Activated naive CD8-positive, alpha-beta T cell treated with anti-CD3 and anti-CD28 coated beads for 36 hours (primary cell): ENCODE measurements at places on chromosomes 16 and 17. TPM values are rescaled to one million over a fixed set of nuclear protein-coding genes. Genes with fewer than 3 reads are reported as not detected.
A peak's percentile ranks its signal among the peaks of the same experiment; 100 is the strongest.

OR4D1 gene
- total RNA-seq, result 0.14 TPM

GRCh38 chr17:27389542-27390140 is 66.6 kb upstream of the KSR1 start:
- no peak for DNase-seq
- no peaks in the 10 kb centered on the region for H3K36me3 ChIP-seq
- H3K4me1 ChIP-seq, result peaks cover 5% of the 10 kb centered on the region

DNA sequence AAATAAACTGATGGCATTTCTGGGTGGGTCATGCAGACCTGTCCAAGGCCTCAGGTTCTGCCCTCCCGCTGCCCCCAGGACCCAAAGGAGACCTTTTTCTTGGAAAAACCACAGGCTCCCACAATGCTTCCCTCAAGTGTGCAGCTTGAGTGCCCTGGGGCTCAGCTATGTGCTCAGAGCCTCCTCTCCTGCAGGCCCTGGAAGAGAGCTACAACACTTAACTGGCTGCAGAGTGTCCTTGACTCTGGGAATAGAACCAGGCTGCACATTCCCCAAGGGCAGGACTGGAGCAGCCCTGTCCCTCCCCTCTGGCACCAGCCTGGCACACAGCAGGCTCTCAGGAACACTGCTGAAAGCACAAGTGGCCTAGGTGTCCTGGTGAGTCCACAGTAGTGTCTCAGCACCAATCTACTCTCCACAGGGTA is 4.8 kb upstream of the SREBF1 start:
- H3K36me3 ChIP-seq, result no peaks in the 10 kb centered on the region
- no peaks in the 10 kb centered on the region for H3K27me3 ChIP-seq
- peaks cover 36% of the 10 kb centered on the region for H3K4me1 ChIP-seq
- no peak overlapping the region for H3K27ac ChIP-seq

DNA sequence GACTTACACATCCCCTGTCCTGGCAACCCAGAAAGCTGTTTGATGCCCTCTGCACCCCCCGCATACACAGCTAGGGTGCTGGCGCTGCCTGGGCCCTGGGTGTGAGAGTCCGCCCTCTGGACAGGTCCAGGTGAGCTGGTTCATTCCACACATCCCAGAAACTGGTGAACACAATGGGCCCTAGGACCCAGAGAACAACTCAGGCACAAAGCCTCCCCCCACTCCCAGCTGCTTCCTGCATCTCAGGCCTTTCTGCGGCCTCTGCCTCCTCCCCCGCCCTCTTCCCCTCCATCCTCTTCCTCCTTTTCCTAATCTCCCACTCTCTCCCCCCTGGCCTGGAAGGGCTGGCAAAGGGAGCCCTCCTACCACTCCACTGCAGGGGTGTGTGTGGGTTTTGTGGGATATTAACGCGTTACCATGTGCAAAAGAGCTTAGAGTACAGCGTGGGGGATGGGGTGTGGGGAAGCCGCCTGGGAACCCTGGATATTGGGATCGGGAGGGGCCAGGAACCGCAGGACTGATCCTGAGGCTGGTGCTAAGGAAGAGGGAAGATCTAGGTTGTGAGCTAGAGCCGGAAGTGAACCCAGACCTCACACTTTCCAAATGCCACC is 1.6 kb upstream of the PPP1R9B start:
- peaks cover 10% of the 10 kb centered on the region for H3K36me3 ChIP-seq
- peak overlapping the region; percentile 95 for H3K27ac ChIP-seq

DNA sequence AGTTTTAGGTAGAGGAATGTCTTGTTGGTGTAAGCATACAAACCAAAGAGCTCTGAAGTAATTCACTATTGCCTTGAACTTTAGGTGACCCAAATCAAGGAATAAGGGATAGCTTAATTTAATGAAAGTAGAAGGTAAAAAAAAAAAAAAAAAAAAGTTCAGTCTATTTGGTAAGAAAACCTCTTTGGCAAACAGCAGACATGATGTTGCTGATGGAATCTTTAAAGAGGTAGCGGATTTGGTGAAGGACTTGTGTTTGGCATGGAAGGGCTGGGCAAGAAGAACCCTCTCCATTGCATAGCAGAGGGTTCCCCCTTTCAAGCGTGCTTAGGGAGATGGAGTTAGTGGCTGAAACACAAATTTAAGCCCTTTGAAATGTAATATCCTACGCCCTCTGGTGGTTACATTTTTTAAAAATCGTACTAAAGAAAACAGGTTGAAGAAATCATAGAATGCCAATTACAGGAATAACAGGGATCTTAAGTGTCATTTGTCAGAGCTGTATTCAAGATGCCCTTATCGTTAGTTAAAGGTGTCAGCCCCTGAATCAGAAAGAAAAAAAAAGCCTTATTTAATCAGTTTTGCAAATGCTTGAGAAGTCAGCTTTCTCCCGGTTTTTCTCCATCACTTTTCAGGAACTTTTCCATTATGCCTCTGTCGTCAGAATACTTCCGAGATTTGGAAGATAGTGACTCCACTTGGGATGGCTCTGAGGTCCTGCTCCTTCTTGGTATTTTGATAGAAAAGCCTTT is 383.1 kb downstream of the KCNJ2 start:
- H3K27me3 ChIP-seq, result no peaks in the 10 kb centered on the region
- H3K27ac ChIP-seq, result no peak overlapping the region
- H3K4me3 ChIP-seq, result no peak overlapping the region
- no peak for DNase-seq

GRCh38 chr17:27494192-27495091 is 38.2 kb downstream of the KSR1 start:
- peaks cover 33% of the 10 kb centered on the region for H3K4me1 ChIP-seq
- peaks cover 24% of the 10 kb centered on the region for H3K36me3 ChIP-seq
- no peak for DNase-seq
- H3K27me3 ChIP-seq, result no peaks in the 10 kb centered on the region

GRCh38 chr17:77126519-77126918 is 14.2 kb upstream of the SEC14L1 start:
- no peaks in the 10 kb centered on the region for H3K27me3 ChIP-seq
- H3K4me1 ChIP-seq, result peaks cover 38% of the 10 kb centered on the region
- H3K36me3 ChIP-seq, result peaks cover 2% of the 10 kb centered on the region
- H3K27ac ChIP-seq, result no peak overlapping the region

SLC2A4 gene
- 0.56 TPM for total RNA-seq

- H3K27me3 ChIP-seq, result no peaks in the 10 kb centered on the region
- DNase-seq, result no peak
- no peaks in the 10 kb centered on the region for H3K36me3 ChIP-seq
- H3K27ac ChIP-seq, result no peak overlapping the region
- H3K4me1 ChIP-seq, result no peaks in the 10 kb centered on the region
Measured at GRCh38 chr17:13734880-13735279, 133.2 kb upstream of the HS3ST3A1 start.

FBXW10 gene
- total RNA-seq, result not detected

- no peak overlapping the region for H3K4me3 ChIP-seq
- peaks cover 12% of the 10 kb centered on the region for H3K4me1 ChIP-seq
- no peak for DNase-seq
Measured at GRCh38 chr16:89243664-89244063, 26.2 kb downstream of the ZNF778 start.

GRCh38 chr17:7548585-7549400 is at the start of gene TNFSF12:
Gene TNFSF12, plus strand, starts transcription at chr17:7549058. Its CDS starts 96 bp downstream, at chr17:7549154.
- H3K4me1 ChIP-seq, result peaks cover 50% of the 10 kb centered on the region
- peak within 1 kb of the TSS; percentile 83 for H3K4me3 ChIP-seq
- H3K27ac ChIP-seq, result peak within 1 kb of the TSS; percentile 79
- DNase-seq, result peak; percentile 67
- H3K36me3 ChIP-seq, result peaks cover 8% of the 10 kb centered on the region

DNA sequence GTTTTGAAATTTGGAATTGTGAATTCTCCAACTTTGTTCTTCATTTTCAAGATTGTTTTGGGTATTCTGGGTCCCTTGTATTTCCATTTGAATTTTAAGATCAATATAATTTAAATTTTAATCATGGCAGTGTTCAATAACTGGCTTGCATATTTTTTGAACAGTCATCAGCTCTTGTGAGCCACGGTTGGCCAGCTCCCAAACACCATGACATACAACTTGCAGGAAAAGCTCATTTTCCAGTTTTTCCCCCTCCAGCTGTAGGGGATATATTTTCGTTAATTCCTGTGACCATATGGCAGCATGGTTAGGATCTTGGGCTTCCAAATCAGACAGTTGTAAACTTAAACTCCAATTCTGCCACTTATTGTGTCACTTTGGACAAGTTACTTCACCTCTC is 690.1 kb downstream of the WWOX start:
- H3K27ac ChIP-seq, result no peak overlapping the region
- H3K4me1 ChIP-seq, result peaks cover 2% of the 10 kb centered on the region
- DNase-seq, result no peak
- H3K36me3 ChIP-seq, result no peaks in the 10 kb centered on the region
- no peaks in the 10 kb centered on the region for H3K27me3 ChIP-seq

MPO gene
- not detected for total RNA-seq

GRCh38 chr16:82176204-82176603 is 6.2 kb upstream of the MPHOSPH6 start:
- peaks cover 53% of the 10 kb centered on the region for H3K27me3 ChIP-seq
- H3K27ac ChIP-seq, result no peak overlapping the region
- DNase-seq, result no peak
- no peaks in the 10 kb centered on the region for H3K4me1 ChIP-seq
- no peak overlapping the region for H3K4me3 ChIP-seq

DNA sequence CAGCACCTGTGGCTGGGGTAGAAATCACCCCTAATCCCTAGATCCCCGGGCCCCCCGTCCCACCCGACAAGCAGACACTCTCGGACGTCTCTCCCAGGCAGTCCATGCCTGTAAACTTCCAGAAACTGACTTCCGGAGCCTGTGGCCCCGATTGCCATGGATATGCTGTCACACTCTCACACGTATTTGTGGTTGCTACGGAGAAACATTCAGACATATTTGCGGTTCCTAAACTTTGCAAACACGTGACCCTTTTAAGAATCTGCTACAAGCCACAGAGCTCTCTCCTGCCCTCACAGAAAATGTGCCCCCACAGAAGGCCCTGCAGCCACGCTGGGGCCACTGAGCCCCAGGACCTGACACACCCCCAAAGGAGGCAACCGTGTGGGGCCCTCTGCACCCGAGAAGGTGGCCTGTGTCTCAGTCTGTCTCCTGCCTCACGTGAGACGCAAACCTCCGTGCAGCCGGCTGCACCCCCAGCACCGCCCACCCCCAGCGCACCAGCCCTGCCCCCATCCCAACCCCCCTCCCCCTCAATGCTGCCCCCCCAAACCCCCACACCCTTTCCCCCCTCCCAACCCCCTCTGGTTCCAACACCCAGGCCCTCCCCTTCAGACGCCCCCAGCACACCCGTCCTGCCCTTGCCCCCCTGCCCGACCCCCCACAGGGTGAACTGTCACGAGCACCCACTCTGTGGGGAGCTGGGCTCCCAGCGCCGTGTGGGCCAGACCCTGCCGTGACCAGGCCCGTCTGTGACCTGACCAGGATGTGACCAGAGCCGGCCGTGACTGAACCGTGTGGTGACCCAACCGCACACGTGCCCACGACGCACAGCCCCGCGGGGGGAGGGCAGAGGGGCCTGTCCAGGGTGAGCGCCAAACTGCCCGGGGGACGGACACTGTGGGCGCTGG is 66.3 kb upstream of the METRNL start:
- H3K4me3 ChIP-seq, result no peak overlapping the region
- DNase-seq, result no peak
- peaks cover 4% of the 10 kb centered on the region for H3K4me1 ChIP-seq

- peaks cover 65% of the 10 kb centered on the region for H3K4me1 ChIP-seq
- H3K27me3 ChIP-seq, result no peaks in the 10 kb centered on the region
- peak overlapping the region; percentile 86 for H3K27ac ChIP-seq
- peak; percentile 47 for DNase-seq
- peaks cover 21% of the 10 kb centered on the region for H3K36me3 ChIP-seq
- H3K4me3 ChIP-seq, result peak overlapping the region; percentile 61
Measured at GRCh38 chr16:81451753-81452680, 7.4 kb downstream of the CMIP start.

ABCC6 gene
- not detected for total RNA-seq

DNA sequence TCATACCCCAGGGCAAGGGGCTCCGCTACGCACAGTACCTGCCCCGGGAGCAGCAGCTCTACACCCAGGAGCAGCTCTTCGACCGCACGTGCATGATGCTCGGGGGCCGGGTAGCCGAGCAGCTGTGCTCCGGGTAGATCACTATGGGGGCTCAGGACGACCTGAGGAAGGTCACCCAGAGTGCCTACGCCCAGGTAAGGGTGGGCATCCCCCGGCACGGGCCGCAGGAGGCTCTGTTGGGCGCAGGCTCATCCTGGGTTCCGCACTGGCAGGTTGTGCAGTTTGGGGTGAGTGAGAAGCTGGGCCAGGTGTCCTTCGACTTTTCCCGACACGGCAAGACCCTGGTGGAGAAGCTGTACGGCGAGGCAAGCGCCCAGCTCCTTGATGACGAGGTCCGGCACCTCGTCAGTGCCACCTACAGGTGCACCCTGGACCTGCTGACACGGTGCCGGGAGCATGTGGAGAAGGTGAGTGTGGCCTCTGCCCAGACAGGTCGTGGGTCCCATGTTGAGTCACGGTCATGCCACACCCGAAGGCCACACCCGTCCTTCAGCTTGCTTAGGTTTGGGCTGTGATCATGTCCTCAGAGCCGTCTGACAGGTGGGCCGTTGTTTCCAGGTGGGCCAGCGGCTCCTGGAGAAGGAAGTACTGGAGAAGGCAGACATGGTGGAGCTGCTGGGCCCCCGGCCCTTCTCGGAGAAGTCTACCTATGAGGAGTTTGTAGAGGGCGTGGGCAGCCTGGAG is 19.3 kb downstream of the DBNDD1 start:
- no peak overlapping the region for H3K4me3 ChIP-seq
- peaks cover 11% of the 10 kb centered on the region for H3K4me1 ChIP-seq
- H3K27me3 ChIP-seq, result peaks cover 10% of the 10 kb centered on the region
- H3K36me3 ChIP-seq, result peaks cover 29% of the 10 kb centered on the region
- no peak overlapping the region for H3K27ac ChIP-seq
- no peak for DNase-seq

DNA sequence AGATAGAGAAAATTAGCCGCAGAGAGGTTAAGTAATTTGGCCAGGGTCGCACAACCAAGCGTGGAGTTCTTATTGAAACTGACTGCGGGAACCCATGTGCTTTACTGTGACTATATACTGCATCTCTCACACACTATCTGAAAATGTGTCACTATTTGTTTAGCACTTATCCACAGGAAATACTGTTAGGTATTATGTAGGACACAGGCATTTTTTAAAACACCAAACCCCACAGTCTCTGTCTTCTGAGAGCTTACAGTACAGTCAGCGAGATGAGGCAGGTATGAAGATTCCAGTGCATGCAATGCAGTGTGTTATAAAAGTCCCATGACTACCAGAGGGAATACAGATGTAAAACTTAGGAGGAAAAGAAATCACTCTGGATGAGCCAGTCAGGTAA is 11.3 kb downstream of the RBL2 start:
- peak overlapping the region; percentile 0 for H3K4me3 ChIP-seq
- peak overlapping the region; percentile 80 for H3K27ac ChIP-seq
- H3K4me1 ChIP-seq, result peaks cover 38% of the 10 kb centered on the region
- DNase-seq, result no peak
- peaks cover 50% of the 10 kb centered on the region for H3K36me3 ChIP-seq

- peak overlapping the region; percentile 84 for H3K27ac ChIP-seq
- peak overlapping the region; percentile 34 for H3K4me3 ChIP-seq
- DNase-seq, result no peak
- H3K4me1 ChIP-seq, result peaks cover 41% of the 10 kb centered on the region
Measured at GRCh38 chr17:78342449-78343186, 17.3 kb downstream of the SOCS3 start.

GRCh38 chr17:8185582-8186445 is 4.2 kb downstream of the BORCS6 start:
- H3K27me3 ChIP-seq, result no peaks in the 10 kb centered on the region
- DNase-seq, result peak; percentile 87
- no peaks in the 10 kb centered on the region for H3K36me3 ChIP-seq
- no peak overlapping the region for H3K4me3 ChIP-seq
- peaks cover 11% of the 10 kb centered on the region for H3K4me1 ChIP-seq
- no peak overlapping the region for H3K27ac ChIP-seq

MT3 gene
- 24.3 TPM for total RNA-seq

HBQ1 gene
- total RNA-seq, result 1.2 TPM
